ENCODE measurements at places on chromosomes 7 and 10.

- no peak for DNase-seq
Observed at GRCh38 chr10:36761121-36761520, 364.3 kb upstream of the ANKRD30A start.

GRCh38 chr10:94091649-94092048 lies 97.9 kb downstream of the PLCE1 start:
- no peak for DNase-seq

GRCh38 chr10:62650411-62650810 lies 154.1 kb upstream of the ADO start:
- no peak for DNase-seq

GRCh38 chr10:6009150-6009549 lies 31.8 kb upstream of the IL15RA start:
- no peak for DNase-seq
